ENCODE measurements at places on chromosomes 5 and 9.

GRCh38 chr5:58545912-58546311 is 37.0 kb upstream of the RAB3C start:
- no peak for DNase-seq

DNA sequence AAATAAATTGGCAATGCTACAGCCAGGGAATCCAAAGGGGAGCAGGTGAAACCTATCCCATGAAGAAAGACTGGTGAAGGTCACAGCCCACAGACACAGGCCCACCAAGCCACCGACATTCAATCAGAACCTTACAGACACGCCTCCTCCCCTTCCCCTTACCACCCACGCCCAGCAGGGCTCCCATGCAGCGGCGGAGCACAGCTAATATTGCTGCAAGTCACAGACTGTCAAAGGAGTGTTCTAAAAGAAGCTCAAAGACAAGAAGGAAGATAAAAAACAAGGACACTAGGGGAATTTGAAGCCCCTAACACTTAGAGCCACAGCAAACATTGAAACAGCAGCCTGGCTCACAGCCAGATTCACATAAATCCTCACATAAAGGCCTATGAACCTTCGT is 91.2 kb downstream of the MED10 start:
- DNase-seq = peak; percentile 35

- DNase-seq = no peak
Observed at GRCh38 chr5:95069021-95069420, 215.9 kb downstream of the MCTP1 start.

DNA sequence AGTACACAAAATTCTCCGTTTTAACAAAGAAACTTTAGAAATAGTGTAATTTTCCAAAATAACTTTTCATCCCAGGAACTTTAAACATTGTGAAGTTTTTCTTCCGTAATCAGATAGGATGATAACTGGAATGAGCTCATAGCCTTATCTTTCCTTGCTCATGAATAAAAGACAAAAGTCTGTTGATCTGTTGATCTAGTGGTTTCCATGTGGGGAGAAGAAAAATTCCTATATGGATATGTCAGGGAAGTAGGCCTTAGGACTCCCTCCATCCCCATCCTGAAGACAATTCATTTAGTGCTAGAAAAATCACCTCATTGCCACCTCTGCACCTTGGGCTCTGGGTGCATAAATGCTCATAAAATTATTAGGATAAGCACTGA is 266.6 kb downstream of the SMARCA2 start:
- DNase-seq = no peak

- no peak for DNase-seq
Observed at GRCh38 chr5:172038167-172038566, 31.7 kb upstream of the FBXW11 start.

GRCh38 chr5:144189800-144190429 is 19.2 kb downstream of the KCTD16 start:
- no peak for DNase-seq

GRCh38 chr9:93184432-93185265 is 710 bp downstream of the WNK2 start:
- peak; percentile 59 for DNase-seq

- DNase-seq = no peak
Observed at GRCh38 chr5:40909264-40909663, at the start of gene C7. C7 (plus strand) TSS chr5:40909497; CDS start chr5:40909611, 114 bp downstream.

All from glutamatergic neuron (in vitro differentiated cells).